NCI-H1436 treated with DMSO at 0.1 percent for 48 hours (cell line): ENCODE measurements at places on chromosomes 13 and 19.

- no peak for DNase-seq
Observed at GRCh38 chr13:113531041-113531873, 40.7 kb upstream of the DCUN1D2 start.

- DNase-seq = no peak
Observed at GRCh38 chr19:1466461-1467214, 12.4 kb downstream of the C19orf25 start.

- DNase-seq = no peak
Observed at GRCh38 chr13:75091718-75092117, 390.3 kb downstream of the TBC1D4 start.

GRCh38 chr13:73521985-73522524 lies 463.2 kb downstream of the KLF5 start:
- DNase-seq = no peak

DNA sequence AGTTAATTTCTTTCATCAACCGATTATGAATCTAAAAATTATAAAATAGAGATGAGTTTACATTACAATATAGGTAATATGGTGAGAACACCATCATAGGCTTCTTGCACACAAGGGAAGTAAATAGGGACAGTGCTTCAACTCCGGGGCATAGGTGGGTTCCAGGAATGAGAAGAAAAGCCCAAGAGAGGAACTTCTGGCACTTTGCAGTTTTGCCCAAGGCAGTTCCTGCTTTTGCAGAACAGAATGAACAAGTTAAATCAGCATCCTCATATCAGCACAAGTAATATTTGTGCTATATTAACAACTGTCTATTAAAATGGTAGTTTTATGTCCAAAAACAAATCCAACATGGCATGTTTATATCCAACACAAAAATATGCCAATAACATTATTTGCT lies 60.1 kb downstream of the DACH1 start:
- DNase-seq = no peak

- DNase-seq = no peak
Observed at GRCh38 chr19:7013678-7014077, 7.6 kb downstream of the MBD3L2B start.

DNA sequence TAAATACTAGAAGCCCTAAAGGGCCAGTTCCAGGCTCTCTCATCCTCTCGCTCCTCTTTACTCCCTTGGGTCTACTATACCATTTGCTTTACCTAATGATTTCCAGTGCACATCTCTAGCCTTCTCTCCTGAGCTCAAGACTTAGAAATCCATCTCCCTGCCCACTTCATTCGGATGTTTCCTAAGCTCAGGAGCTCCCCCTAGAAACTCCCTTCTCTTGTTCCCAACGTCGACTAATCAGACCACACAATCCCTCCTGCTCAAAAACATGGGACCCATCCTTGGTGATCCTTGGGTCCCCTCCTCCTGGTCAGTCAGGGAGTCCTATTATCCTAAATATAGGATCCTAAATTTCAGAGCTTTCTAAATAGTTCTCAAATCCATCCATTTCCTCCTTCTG lies 21.1 kb upstream of the STK24 start:
- no peak for DNase-seq

- DNase-seq = no peak
Observed at GRCh38 chr13:97757807-97758206, 195.7 kb upstream of the IPO5 start.

- DNase-seq = no peak
Observed at GRCh38 chr19:53076984-53077383, 26.2 kb downstream of the ZNF160 start.

DNA sequence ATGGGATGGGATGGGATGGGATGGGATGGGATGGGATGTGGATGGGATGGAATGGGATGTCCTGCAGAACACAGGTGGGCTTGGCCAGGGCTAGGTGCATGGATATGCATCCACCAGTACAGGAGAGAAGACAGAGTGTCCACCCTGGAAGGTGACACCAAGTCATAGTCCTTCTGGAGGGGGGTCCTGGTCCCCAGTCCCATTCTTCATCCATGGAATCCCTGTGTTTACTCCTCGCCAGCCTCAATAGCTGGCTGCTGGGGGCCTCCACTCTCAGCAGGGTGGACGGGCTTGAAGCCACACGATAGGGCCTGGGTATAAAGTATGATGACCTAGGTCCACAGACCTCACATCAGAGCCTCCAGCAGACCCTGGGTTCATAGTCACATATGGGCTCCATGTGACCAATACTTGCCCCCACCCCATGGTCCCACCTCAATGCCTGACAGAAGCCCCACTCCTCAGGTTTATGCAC lies 40.1 kb downstream of the RFX2 start:
- DNase-seq = no peak
